NCI-H1694 treated with DMSO at 0.1 percent for 48 hours (cell line): ENCODE measurements at places on chromosomes 2 and 18.
A peak's percentile ranks its signal among the peaks of the same experiment; 100 is the strongest.

DNA sequence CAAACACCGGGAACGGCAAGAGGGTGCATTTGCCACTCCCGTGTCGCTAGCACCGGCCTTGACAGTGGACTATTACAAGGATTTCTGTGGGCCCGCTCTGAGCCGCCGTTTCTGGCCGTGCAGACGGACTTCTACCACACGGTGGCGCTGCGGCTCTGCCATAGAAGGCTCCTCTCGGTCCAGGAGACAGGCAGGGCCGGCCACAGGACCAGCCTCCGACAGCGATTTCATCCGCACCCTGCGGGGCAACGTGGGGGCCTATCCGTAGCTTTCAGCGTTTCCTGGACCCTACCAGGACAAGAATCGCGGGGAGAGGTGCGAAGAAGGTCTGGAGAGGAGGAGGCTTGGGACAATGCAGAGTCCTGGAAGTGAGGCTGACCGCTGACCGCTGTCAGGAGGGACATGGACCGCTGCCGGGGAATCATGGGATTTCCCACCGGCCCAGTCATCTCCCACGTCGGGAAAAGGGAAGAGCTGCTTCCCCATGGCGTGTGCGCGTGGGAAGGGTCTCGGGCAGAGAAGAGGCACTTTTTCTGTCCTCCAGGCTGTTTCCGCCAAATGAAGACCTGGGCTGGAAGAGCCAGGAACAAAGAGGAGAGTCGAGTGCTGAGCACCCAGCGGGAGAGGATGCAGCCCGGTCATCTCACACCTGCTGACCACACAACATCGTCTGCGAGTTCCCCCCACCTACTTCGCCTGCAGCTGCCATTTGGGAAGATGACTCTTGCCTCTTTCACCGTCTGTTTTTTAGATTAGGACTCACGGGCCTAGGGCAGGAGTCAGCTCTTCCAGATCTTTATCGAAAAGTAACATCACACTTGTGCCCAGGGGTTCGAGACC is 35.5 kb upstream of the HAAO start:
- peak; percentile 44 for DNase-seq

- peak; percentile 60 for DNase-seq
These were observed 375.0 kb downstream of the CTNNA2 start for GRCh38 chr2:79887747-79888374.

DNA sequence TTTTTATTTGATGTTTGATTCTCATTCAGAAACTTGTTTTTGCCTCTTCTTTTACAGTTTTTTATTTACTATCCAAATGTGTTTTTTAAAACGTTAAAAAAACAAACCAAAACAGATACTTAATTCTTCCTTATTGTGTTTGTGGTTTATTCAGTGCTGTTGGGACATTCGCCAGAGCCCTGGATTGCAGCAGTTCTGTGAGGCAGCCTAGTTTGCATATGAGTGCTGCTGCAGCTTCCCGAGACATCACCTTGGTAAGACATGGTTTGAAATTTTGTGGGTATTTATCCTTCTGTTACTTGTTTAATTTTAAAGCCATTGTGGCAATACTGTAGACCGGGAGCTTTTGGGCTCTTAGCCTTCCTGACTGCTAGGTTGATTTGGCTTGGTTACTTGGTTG is 91.2 kb downstream of the MTA3 start:
- peak; percentile 18 for DNase-seq

DNA sequence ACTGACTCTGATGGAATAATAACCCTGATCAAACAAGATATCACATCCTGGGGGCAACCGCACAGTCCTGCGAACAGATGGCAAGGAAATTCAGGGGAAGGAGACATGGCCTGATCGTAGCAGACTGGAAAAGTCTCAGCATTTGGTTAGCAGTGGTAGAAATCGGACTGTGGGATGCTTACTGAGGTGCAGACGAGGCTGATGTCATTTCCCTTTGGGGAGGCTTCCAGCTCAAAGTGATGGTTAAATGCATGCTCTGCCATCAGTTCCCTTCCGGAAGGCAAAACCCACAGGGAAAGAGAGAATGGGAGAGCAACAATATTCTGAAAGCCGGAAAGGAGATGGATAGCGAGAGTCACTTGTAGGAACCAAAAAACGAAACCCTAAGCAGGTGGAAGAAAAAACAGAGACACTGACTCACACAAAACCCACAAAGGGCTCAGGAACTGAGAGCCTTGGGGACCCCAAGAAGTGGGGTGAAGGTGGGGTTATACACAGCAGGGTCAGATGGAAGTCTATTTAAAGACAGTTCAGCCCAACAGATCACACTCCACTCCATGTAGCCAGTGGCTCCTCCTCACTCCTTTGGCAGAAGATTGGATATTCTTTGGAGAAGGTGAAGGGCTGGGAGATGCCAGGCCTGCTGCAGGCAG is 93.1 kb downstream of the INPP5D start:
- DNase-seq = no peak

- no peak for DNase-seq
These were observed 57.2 kb downstream of the COBLL1 start for GRCh38 chr2:164784376-164784775.

DNA sequence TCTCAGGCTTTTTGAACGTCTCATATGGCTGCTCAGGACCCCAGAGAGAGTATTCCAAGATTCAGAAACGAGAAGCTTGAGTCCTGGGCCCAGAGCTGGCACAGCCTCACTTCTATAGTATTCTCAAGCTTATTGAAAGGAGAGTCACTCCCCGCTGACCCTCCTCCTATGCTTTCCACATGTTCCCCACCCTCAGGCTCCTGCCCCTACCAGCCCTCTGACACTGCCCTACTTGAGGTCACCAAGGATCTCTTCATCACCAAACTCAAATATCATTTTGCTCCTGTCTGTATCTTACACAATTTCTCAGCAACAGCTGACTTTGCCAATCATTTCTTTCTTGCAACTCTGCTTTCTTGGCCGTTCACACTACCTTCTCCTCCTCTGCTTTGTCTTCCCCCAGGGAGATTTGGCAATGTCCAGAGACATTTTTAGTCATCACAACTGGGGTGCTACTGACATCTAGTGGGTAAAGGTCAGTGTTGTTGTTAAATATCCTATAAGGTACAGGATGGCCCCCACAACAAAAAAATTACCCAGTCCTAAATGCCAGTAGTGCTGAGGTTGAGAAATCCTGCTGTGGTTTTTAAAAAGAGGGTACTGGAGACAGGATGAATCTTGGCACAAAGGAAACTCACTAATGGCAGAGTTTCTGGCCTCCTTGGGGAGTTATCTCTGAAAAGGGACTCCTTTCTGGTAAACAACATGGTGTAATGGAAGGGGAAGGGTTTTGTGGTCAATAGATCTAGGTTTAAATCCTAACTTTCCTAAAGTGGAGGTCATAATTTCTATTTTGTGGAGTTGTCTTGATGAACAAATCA is 26.9 kb upstream of the INSIG2 start:
- no peak for DNase-seq

GRCh38 chr2:216724190-216724589 is 28.8 kb upstream of the IGFBP5 start:
- no peak for DNase-seq

- DNase-seq = no peak
These were observed 34.4 kb upstream of the DSG3 start for GRCh38 chr18:31413137-31413536.

GRCh38 chr2:25493207-25493606 is 151.5 kb upstream of the DNMT3A start:
- DNase-seq = no peak

DNA sequence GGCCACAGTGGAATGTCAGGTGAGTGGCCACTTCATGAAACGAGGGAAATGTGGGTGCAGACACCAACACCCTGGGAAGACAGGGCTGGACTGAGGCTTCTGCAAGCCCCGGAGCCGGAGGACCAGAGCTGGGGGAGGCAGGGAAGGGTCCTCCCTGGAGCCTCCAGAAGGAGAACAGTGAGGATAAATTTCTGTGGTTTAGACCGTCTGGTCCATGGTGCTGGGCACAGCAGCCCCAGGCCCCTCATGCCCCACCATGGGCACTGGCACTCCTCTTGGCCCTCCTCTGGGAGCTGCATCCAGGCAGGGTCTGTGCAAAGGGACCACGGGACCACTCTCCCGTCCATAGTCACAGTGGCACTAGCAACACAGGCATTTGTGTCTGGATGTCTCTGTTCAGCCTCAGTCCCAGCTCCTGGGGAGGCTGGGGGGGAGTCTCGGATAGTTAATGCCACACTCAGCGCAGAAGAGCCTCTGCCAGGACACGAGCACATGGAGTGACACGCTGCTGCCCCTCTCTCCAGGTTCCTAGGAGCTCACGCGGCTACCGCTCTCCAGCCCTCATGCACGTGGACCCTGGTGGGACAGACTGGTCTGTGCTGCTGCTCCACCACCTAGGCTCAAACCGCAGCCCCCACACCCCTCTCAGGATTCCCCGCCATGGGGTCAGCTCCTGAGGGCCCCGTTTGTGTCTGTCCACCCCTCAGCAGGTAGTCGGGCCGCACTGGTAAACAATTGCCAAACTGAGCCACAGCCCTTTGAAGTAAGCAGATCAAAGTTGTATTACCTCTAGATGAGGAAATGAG is 305.9 kb upstream of the SALL3 start:
- DNase-seq = no peak

DNA sequence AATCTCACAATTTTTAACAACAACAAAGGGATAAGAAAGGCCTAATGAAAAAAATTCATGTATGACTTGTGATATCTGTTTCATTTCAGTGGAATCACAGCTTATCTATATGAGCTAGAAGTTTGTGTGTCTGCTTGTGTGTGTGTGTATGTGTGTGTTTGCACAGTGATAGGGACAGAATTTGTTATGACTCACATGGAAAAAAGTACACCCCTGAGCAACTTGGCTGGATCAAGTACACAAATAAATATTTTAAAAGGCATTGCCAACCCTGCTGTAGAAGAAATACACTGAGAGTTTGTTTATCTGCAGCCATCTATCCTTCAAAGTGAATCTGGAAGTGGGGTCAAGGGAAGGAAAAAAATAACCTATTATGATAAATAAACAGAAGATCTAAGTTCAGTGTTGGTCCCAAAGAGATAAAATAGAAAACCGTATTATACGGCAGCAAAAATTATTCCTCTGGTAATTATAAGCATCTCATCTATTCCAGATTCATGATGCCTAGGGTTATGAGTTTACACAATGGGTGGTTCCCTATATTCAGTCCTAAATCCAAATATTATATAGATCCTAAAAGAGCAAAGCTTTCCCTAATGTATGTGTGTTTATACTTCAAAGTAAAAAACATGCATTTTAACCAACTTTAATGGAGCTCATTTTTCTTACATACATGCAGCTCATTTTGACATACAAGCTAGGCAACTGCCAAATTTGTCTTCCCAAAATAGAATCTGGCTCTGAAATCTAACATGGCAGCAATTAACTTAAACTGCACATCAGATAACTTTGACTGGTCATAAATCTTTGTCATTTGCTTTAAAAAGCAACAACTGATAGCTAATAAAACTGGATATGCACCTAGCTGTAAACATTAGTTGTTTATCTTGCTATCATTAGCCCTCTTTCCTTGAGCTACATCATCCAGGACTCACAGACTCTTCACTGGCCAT is 420.6 kb downstream of the IRS1 start:
- no peak for DNase-seq

DNA sequence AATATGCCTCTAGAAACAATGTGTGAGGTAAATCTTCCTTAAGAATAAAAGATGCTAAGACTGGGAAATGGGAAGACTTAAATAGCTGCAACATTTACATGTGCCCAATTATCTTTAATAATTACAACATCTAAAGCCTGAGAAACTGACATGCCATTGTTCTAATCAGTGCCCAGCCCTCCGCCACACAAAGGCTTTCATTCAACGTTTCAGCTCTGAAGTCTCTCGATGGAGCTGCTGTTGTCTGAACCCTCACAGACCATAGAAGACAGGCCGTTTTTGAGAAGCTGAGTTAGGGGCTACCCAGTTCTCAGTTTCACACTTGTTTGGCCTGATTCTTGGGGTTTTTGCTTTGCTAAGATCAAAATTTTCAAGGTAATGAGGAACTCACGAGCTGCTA is 315.4 kb upstream of the CHST9 start:
- no peak for DNase-seq

DNA sequence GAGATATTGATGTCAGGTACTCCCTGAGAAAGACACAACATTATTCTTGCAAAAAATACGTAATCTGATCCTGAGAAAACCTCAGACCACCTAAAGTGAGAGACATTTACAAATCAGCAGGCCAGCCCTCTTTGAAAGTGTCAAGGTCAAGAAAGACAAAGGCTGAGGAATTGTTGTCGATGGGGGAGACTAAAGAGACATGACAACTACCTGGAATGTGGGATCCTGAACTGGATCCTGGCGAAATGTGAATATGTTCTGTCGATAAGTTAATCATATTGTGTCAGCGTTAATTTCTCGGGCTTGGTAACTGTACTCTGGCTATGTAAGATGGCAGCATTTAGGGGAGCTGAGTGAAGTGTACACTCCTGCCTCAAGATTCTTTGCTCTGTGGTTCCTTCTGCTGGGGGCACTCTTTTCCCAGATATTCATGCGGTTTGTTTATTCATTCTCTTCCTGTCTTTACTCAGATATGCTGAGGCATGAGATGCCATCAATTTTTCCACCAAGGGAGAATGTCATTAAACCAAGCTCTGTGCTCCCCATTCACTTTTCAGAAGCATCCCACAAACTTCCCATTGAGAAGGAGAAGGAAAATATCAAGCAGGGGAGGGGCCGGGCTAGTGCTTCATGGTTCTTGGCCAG is 154.9 kb downstream of the CAPN13 start:
- DNase-seq = no peak

DNA sequence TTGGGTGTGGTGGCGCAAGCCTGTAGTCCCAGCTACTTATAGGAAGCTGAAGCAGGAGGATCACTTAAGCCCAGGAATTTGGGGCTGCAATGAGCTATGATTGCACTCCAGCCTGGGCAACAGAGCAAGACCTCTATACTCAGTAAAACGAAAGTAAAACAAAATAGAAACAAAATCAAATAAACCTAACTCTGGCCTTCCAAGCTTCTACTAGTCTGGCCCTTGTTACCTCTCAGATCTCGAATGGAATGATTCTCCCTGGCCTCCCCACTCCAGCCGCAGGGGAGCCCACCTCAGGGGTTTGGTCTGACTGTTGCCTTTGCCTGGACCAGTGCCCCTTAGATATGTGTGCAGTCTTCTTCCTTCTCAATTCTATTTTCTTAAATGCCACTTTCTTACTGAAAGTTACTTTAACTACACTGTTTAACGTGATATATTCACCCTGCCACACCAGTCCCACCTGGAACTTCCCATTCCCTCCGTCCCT is 160.0 kb upstream of the GCFC2 start:
- no peak for DNase-seq

GRCh38 chr2:64751286-64752260 is 97.9 kb upstream of the SERTAD2 start:
- DNase-seq = peak; percentile 19

DNA sequence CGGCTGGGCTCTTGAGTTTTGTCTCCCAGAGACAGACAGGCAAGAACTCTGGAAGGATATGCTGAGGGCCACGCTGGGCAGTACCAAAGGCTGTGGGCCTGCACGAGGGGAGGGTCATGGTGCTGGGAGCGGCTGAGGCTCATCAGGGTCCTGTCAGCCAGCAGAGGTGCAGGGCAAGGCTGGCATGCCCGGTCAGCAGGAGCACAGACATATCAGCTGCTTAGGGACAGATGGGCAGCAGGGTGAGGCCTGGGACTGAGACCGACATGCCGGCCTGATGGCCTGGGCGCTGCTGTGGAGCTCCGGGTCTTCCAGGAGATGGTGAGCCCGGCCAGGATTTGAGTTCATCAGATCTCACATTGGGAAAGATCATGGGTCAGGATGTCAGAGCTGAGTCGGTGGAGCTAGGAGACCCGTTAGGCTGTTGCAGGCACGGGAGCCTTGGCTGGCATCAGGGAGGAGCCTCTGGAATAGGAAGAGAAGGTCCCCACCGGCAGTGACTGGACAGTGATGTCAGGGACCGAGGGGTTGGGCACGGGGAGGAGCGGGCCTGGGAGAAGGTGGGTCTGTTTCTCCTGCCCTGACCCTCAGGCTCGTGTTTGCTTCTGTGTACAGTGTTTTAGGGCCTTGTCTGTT is 18.8 kb downstream of the CNDP2 start:
- no peak for DNase-seq
